ENCODE measurements at places on chromosomes 5 and 9.

DNA sequence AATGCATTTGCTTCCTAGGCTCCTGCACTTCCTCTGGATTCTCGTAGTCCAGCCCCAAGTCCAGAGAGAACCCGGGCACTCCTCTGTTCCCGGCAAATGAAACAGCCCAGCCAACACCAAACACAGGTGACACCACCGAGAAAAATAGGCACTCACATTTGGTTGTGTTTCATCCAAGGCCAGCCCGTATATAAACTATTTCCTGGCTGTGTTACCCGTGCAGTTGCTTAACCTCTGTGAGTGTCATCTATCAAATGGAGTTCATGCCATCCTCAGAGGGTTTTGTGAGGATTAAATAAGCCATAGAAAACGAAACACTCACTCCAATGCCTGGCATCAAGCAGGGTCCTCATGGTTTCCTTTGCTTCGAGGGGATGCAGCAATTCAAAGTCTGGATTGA, 115.2 kb downstream of the BOD1 start:
- no peak for DNase-seq

GRCh38 chr5:131634666-131634995, 398 bp downstream of the RAPGEF6 start:
- peak; percentile 34 for DNase-seq

- no peak for DNase-seq
These were observed 152.5 kb downstream of the TRIO start for GRCh38 chr5:14295610-14296009.

- DNase-seq, result no peak
These were observed 50.0 kb downstream of the NACC2 start for GRCh38 chr9:136044971-136045594.

DNA sequence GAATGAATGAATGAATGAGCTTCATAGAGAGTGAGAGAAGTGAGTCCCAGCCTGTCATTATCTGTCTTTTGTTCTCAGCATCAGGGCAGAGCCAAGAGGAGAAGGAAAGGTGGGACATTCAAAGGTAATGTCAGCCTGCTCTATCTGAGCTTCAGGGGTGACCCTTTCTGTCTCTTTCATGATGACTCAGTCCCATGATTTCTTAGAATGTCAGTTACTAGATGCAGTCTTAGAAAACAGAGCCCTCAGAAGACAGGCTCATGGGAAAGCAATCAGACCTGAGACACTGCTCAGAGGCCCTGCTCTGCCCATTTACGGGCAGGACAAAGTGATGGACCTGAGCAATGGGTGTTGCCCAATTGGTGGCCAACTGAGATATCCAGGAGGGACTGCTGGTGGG, 1.1 kb downstream of the SPATA31D1 start:
- no peak for DNase-seq

DNA sequence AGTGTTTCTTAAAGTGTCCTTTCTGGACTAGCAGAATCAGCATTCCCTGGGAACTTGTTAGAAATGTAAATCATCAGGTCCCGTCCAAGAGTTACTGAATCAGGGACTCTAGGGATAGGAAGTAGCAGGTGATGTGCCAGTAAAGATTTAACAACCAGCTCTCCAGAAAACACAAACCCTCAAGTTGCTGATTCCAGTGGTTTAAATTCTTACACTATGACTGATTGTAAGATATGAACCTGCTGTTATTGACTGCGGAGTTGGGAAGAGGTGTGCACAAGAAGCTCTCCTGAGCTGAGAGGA, 39.1 kb upstream of the BASP1 start:
- no peak for DNase-seq

DNA sequence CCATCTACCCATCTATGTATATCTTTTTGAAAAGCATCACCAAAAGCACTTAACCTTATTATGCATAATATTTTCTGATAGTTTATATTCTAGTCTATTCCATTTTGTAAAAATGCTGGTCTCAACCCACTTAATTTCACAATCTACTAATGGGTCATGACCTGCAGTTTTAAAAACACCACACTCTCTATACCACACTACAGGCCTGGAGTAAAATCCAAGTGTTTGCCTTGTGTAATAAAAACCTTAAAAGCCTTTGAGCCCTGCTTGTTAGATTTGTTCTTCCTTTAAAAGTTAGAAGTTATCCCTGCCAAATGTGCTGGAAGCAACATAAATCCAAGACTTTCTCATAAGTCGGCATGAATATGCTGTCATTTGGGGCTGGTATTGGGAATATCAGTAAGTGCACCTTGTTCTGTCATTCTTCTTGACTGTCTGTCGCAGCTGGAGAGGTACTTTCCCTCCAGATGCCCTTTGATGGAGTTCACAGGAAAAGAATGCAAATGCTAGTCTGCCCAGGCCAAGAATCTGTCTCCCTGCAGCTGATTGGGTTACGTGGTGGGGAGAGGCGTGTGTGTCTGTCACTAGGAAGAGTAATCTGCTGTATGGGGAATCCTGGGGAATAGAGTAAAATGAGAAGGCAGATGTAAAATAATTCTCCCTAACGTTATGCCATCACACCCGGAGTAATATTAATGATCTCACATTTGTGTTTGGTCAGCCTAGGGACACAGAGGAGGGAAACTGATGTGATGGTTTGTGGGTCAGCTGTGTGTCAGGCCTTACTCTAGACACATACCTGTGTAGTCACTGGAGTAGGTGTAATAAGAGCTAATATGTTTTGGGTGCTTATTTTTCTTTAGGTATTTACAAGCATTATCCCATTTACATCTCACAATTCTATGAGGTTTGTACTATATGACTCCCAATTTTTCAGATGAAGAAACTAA, 79.4 kb downstream of the ZNF366 start:
- no peak for DNase-seq

DNA sequence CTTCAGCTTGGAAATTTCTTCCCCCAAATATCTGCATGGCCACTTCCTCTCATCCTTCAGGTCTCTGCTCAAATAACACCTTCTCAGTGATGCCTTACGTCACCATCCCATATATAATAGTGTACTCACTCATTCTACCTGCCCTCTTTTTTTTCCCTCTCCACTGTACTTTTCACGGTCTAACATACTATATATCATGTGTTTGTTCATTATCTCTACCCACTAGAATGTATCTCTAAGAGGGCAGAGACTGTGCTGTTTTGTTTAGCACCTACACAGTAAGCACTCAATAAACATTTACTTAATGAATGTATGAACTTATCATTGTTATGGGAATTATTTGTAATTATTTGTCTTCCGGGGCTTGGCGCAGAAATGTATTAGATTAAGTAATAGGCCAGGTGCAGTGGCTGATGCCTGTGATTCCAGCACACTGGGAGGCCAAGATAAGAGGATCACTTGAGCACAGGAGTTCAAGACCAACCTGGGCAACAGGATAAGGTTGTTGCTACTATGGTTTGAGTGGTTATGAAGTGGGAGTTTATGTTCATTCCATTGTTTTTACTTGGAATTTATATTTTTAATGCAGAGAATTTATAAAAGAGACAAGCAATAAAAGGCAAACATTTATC, 6.0 kb upstream of the IL13 start:
- no peak for DNase-seq

DNA sequence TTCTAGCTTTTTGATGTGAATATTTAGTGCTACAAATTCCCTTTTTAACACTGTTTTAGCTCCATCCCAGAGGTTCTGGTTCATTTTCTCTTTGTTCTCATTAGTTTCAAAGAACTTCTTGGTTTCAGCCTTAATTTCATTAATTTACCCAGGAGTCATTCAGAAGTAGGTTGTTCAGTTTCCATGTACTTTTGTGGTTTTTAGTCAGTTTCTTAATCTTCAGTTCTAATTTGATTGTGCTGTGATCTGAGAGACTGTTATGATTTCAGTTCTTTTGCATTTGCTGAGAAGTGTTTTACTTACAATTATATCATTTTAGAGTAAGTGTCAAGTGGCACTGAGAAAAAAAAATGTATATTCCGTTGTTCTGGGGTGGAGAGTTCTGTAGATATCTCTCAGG, 240.1 kb upstream of the RASA1 start:
- DNase-seq, result no peak

GRCh38 chr5:61472172-61472958, 140.3 kb downstream of the ZSWIM6 start:
- DNase-seq, result peak; percentile 11

- DNase-seq, result no peak
These were observed 32.2 kb upstream of the TNFAIP8 start for GRCh38 chr5:119323601-119324000.
